ENCODE measurements at places on chromosomes 16 and 17.

DNA sequence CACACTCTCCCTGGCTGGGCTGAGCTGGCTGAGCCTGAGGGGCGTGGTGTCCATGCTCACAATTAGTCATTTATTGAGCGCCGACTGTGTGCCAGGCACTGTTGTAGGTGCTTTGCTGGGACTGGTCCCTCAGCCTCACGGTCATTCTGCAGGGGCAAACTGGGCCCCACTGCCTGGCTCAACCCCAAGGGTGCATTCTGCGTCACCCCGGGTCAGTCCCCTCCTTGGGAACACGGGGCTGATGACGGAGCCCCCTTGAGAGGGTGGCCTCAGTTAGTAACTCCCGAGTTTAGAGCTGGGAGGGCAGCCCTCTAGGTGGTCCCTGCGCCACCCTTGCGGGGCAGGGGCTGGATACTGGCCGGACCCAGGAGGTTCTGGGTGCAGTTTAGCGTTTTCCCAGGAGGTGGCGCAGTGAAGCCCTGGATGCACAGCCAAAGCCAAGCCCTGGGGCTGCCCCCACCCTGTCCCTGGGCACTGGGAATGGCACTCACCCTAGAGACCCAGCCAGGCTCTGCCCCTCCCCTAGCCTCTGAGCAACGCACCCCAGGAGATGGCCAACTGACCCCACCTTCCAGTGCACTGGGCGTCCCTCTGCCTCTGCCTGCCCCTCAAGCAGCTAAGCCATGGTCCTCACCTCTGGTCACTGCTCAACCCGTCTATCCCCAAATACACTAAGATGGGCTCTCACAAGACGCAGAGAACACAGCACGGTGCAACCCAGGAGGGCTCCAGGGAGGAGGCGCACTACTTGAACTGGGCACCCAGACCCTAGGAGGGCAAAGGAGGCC is 243.2 kb upstream of the GSE1 start:
- DNase-seq, result peak; percentile 18

DNA sequence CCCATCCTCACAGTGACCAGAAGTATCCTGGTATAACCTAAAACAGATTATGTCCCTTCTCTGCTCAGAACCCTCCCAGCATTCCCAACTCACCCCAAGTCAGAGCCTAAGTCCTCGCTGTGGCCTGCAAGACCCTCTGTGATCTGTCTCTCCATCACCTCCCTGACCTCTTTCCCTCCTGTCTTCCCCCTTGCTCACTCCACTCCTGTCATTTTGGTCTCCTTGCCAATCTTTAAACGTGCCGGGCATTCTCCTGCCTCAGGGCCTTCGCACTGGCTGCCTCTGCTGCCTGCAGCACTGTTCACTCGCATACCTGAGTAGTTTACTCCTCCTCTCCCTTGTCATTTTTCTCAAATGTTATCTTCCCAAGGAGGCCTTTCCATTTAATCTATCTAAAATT is 97.7 kb downstream of the GSG1L start:
- no peak for DNase-seq

DNA sequence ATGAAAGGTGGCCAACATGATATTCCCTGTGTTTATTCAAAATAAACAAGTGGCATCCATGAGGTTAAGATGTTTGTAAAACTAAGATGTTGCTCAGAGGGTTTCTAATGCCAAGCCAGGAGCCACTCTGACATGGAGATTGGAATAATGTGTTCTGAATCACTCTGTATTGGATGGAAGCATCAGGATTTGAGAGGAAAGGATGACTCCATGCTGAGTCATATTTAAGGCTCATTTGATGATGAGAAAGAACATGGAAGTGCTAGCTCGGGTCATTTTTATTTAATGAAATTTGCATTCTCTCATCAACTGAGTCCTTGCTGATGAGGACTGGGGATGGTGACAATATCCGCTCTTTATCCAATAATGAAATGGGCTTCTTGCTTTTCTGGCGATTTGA is 6.2 kb downstream of the VAT1L start:
- no peak for DNase-seq

- DNase-seq, result no peak
These were observed 368.9 kb downstream of the UTP18 start for GRCh38 chr17:51629232-51629631.

DNA sequence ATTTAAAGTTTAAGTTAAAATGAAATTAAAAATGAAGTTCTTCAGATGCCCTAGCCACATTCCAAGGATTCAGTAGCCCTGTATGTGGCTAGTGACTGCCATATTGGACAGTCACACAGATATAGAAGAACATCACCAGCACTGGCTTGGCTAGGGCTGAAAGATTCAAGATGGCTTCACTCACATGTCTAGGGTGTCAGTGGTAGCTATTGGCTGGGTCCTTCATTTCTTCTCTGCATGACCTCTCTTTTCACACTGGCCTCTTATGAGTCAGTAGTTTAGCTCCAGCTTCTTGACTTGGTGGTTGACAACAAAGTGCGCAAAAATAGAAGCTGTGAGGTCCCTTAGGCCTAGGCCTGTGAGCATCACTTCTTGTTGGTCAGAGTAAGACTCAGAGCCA is 1.7 kb upstream of the CDC27 start:
- no peak for DNase-seq

GRCh38 chr16:67857547-67858233 is 10.2 kb upstream of the CENPT start:
- DNase-seq, result peak; percentile 21

- peak; percentile 41 for DNase-seq
These were observed 339.0 kb downstream of the MAF start for GRCh38 chr16:79261481-79261940.

GRCh38 chr16:58548378-58548777 is 33.1 kb downstream of the SETD6 start:
- DNase-seq, result no peak

DNA sequence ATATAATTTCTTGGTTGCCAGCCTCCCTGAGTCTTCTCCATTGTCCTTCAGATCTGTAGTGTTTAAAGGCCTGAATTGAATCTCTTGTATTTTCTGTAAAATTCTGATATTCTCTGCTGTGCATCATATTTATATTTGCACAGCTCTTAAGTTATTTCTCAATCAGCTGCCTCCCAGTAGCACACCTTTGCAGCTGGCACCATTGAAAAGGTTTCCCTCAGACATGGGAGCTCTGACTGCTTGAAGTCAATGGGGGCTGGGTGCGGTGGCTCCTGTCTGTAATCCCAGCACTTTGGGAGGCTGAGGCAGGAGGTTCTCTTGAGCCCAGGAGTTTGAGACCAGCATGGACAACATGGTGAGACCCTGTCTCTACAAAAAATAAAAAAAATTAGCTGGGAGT is 40.4 kb downstream of the PITPNC1 start:
- no peak for DNase-seq

GRCh38 chr17:82272495-82273326 is 789 bp downstream of the CSNK1D start:
- peak; percentile 40 for DNase-seq

DNA sequence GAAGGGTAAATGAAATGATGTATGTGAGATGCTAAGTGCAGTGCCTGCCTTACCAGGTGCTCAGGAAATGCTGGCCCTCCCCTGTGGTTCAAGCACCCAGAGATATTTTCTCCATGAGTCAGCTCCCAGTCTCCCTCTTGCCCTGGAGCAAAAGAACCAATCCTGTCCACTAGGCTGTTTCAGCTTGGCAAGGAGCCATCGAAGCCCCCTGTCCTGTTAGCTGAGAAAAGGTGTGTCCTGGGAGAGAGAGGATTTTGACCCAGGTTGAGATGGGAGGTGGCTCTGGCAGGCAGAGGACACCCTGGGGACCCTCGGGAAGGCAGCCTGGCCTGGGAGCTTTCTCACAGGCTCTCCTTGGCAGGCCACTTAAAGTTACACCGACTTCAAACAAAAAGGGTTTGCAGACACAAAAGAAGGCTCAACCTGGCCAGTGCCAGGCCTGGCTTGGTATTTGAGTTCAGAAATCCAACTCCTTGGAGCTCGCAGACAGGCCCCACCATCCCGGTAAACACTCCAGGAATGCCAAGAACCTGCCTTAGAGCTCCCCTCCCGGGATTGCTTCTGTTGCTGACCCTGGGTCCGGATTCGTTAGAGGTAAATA is 29.6 kb downstream of the NTN1 start:
- DNase-seq, result no peak

GRCh38 chr17:60641810-60642220 is 35.8 kb upstream of the BCAS3 start:
- peak; percentile 48 for DNase-seq

- no peak for DNase-seq
These were observed 1.3 kb downstream of the PSMD3 start for GRCh38 chr17:39981766-39982375.

DNA sequence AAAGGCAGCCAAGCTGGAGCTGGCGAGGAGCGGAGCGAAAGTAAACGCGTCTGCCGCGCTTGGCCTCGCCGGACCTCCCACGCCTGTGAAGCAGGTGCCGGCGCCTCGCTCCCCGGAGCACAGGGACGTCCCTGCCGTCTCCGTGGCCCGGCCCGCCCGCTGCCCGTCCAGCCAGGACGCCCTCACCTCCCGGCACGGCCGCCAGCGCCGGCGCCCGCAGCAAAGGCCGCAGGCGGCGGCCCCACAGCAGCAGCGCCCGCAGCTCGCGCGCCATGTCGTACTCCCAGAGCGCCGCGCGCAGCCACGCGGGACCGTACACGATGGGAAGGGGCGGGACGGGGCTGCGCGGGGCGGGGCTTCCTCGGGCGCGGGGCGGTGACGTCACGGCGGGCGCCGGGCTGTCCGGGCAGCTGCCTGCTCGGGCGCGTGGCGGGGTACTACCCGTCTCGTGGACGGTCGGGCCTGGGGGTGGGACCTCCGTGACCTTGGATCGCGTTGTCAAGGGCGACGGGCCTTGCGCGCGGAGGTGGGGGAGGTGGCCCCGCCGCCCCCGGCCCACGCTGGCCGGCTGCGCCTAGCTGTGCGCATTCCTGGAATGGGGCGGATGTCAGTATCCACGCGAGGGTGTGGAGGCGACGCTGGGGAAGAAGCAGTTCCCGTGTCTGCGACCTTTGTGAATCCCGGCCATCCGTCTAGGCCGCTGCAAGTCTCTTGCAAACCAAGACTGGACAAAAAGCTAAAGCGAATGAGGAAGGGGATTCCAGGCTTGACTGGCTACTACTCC is at the start of gene TRAP1:
Gene TRAP1, minus strand, starts transcription at position 290 of the 784 bp plus-strand sequence. Its CDS starts 16 bp downstream, at position 274.
- peak; percentile 90 for DNase-seq

DNA sequence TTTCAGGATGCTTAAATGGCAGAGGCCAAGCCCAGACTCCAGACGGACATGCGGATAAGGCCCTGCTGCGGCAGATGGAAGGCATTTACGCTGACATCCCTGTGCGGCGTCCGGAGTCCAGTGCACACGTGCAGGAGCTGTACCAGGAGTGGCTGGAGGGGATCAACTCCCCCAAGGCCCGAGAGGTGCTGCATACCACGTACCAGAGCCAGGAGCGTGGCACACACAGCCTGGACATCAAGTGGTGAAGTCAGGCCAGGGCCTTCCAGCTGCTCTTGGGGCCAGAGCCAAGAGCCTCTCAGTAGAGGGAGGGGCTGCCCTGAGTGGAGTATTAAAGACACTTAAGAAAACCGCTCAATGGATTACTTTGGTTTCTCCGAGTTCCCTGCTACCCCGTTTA is 29.4 kb downstream of the NARF start:
- DNase-seq, result no peak

GRCh38 chr17:76688165-76688622 is 22.6 kb downstream of the MXRA7 start:
- no peak for DNase-seq

- no peak for DNase-seq
These were observed 21.2 kb upstream of the LGALS9 start for GRCh38 chr17:27609611-27610303.

GRCh38 chr16:81461766-81462165 is 17.2 kb downstream of the CMIP start:
- no peak for DNase-seq

DNA sequence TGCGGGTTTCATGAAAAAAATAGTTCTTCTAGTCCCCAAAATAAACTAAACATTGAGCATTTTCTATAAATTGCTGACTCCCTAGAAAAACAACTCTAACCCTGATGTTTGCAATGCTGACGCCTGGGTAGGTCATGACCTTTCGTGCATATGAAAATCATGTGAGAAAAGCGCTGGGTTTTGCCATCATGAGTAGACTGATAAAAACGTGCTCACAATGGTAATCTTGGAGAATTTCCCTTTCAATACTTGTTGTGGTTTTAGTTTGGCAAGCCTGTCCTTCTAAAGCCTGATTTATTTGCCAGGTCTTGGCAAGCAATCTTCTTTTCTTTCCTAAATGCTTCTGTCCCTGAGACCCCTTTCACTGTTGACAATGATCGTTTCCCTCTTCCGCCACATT is 4.0 kb upstream of the CLEC10A start:
- no peak for DNase-seq
